Foreskin keratinocyte (primary cell): ENCODE measurements at places on chromosomes 5 and 9. TPM values are rescaled to one million over a fixed set of nuclear protein-coding genes. Genes with fewer than 3 reads are reported as not detected.
A peak's percentile ranks its signal among the peaks of the same experiment; 100 is the strongest.

GRCh38 chr5:163303718-163304117 is 133.7 kb upstream of the CCNG1 start:
- DNase-seq, result no peak

DNA sequence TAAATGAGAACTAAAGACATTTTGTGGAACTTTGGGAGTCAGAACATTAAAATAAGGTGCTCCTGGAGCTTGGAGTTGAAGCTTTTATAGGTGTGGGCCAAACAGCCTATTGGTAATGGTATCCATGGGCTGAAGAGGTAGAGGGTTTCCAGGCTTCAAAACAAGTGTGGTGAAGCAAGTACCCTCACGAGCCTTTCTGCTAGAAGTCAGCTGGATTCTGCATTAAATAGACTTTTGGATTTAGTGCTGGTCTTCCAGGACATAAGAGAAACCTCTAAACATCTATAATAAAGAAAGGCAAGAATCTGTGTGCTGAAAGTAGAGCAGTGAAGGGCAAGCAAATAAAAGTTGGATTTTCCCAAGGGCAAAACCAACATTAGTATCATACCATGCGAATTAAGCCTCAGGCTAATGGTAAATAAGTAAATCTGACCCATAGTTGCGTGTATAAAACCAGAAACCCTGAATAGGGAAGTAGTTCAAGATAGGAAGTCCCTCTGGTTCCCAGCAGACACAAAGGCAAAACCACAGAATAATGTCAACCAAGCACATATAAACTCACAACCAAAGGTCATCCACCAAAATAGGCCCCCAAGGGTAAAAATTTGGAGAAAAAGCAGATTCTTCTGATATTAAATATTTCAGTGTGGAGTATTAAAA is 306.3 kb downstream of the TLE4 start:
- no peak for DNase-seq

Gene SUSD3
- total RNA-seq, result 0.11 and 0.44 TPM in 2 replicates

DNA sequence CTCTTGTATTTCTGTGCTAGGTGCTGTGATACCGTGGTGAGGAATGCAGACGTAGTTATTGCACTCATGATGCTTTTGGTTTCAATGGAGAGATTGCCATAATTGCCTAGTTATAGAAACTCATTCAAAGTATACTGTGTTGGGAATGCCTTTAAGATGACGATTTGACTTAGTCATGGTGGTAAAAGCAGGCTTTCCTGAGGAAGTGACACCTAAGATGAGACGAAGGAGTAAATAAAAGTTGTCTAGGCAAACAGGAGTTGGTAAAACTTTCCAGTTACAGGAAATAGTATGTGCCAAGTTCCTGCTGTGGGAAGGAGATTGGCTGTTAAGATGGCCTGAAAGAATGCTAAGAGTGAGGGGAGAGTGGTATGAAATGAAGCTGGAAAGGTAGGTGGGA is 48.1 kb downstream of the FOCAD start:
- DNase-seq, result peak; percentile 98

GRCh38 chr9:22116758-22117157 is 107.7 kb upstream of the CDKN2B start:
- no peak for DNase-seq

- DNase-seq, result no peak
These were observed 12.9 kb upstream of the OLFM1 start for GRCh38 chr9:135074354-135075233.

DNA sequence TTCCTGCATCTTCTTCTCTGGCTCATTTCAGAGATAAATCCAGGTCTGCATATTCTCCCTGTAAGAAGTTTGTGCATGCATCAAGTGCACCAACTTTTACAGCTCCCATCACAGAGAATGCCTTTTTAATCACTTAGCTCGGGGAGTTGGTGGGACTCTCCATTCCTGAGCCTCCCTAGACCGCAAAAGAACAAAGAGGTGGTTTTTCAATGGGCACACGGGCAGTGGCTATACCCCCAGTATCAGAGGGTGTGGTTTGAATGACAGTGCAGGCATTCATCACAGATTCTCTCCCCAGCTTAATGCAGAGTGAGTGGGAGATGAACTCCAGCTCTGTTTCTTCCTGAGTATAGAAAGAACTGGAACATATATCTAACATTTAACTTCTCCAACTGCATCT is 264.7 kb upstream of the NR4A3 start:
- DNase-seq, result no peak

DNA sequence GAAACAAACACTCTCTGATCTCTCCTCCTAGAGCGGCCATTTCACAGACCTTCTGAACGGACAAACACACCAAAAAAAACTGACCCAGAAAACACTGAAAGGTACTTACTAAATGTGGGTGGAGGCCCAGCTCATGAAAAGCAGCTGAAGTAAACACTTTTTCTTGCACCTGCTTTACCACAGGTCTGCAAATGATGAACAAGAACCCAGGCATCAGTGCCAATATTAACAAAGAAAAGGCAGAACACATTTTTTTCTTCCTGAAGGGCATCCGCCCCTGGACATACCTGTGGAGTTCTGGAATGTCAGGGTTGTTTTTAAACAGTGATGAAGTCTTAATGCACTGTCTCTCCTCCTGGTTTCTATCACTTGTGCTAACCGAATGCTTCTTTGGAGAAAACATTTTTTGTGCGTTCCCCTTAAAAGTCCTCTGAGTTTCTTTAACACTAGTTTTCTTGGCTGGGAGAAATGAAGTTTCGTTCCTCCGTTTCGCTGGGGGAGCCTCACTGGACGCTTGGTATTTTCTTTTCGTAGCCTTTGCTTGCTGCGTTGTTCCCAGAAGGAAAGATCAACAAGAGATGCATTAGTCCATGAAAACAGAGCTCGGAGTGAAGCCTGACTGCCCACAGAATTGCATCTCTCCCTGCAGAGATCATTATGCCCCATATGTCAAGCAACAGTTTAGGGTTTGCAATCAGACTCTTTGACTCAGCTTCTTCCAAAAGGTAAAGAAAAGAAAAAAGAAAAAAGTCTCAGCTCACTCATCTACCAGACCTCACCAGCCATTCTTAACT is 7.4 kb downstream of the DDX31 start:
- DNase-seq, result no peak

Gene PCDHGB6
- total RNA-seq, result 0.14 and 0.34 TPM in 2 replicates

DNA sequence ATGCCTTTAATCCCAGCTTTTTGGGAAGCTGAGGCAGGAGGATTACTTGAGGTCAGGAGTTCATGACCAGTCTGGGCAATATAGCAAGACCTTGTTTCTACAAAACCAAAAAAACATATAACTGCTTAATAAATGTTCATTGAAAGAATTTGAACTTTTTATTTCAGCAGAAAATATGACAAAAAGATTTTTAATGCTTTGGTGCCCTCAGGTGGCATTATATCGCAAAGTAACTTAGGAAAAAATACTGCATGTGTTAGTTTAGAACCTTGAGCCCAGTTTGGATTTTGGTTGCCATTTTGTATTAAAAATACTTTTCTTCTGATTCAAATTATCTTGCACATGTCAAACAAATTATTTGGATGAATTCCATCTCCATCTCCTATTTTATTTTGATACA is 103.2 kb downstream of the GPBP1 start:
- no peak for DNase-seq

Gene SLC2A6
- total RNA-seq, result 33.7 and 41.7 TPM in 2 replicates

GRCh38 chr5:1037671-1038416 is 29.2 kb downstream of the NKD2 start:
- DNase-seq, result no peak

Gene SCGB3A2
- not detected in 2 replicates for total RNA-seq

Gene CRB2
- total RNA-seq, result not detected in 2 replicates

Gene HMGCR
- 169 and 193 TPM in 2 replicates for total RNA-seq

Gene PCDHA11
- total RNA-seq, result 0.35 TPM in 1 of 2 replicates, not detected in the other

- DNase-seq, result no peak
These were observed 159.7 kb downstream of the MUSK start for GRCh38 chr9:110828264-110828663.
